ENCODE measurements at places on chromosomes 11 and 22.

DNA sequence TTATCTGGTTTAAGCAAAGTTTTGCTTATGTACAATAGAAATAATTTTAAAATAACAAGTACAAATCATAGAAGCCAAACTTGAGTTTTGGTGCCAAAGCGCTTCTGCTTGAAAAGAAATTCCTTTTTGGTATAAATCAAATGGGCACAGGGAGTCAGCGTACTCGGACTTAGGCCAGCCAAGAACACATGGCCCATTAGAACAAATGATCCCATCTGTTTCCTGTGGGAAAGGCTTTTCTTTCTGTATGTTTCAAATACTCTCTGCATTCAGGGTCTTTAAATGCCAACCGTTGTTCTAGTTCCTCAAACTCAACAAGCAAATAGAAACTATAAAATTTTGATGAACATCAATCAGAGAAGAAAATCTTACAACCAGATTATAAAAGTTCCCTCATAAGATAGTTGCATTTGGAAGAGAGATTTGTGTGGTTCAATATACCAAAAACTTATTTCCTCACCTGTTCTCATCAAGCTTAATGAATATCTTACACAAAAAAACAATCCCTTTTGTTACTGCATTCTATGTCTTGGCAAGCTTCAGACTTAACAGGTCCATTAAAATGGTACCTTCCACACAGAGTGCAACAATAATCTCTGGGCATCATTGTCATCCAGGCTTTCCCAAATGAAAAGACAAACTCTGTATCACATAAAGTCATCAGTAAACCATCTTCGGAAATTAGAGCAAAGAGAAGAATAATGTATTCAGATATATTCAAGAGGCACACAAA, 739.8 kb upstream of the API5 start:
- H3K36me3 ChIP-seq = no peaks in the 10 kb centered on the region
- DNase-seq = no peak
- no peaks in the 10 kb centered on the region for H3K4me1 ChIP-seq
- H3K27ac ChIP-seq = no peak overlapping the region
- H3K4me3 ChIP-seq = no peak overlapping the region
- H3K27me3 ChIP-seq = no peaks in the 10 kb centered on the region

- H3K4me3 ChIP-seq = no peak overlapping the region
- H3K4me1 ChIP-seq = no peaks in the 10 kb centered on the region
- no peaks in the 10 kb centered on the region for H3K36me3 ChIP-seq
- peaks cover 16% of the 10 kb centered on the region for H3K27me3 ChIP-seq
- H3K27ac ChIP-seq = no peak overlapping the region
Observed at GRCh38 chr11:11584530-11584810, 37.3 kb downstream of the GALNT18 start.

GRCh38 chr11:70302419-70302752, 31.9 kb downstream of the PPFIA1 start:
- H3K27me3 ChIP-seq = no peaks in the 10 kb centered on the region
- H3K4me3 ChIP-seq = no peak overlapping the region
- DNase-seq = no peak
- peaks cover 48% of the 10 kb centered on the region for H3K36me3 ChIP-seq
- H3K4me1 ChIP-seq = peaks cover 15% of the 10 kb centered on the region

GRCh38 chr22:21837248-21837979, 30.0 kb downstream of the MAPK1 start:
- H3K36me3 ChIP-seq = peaks cover 18% of the 10 kb centered on the region
- H3K4me3 ChIP-seq = no peak overlapping the region
- peaks cover 41% of the 10 kb centered on the region for H3K4me1 ChIP-seq

DNA sequence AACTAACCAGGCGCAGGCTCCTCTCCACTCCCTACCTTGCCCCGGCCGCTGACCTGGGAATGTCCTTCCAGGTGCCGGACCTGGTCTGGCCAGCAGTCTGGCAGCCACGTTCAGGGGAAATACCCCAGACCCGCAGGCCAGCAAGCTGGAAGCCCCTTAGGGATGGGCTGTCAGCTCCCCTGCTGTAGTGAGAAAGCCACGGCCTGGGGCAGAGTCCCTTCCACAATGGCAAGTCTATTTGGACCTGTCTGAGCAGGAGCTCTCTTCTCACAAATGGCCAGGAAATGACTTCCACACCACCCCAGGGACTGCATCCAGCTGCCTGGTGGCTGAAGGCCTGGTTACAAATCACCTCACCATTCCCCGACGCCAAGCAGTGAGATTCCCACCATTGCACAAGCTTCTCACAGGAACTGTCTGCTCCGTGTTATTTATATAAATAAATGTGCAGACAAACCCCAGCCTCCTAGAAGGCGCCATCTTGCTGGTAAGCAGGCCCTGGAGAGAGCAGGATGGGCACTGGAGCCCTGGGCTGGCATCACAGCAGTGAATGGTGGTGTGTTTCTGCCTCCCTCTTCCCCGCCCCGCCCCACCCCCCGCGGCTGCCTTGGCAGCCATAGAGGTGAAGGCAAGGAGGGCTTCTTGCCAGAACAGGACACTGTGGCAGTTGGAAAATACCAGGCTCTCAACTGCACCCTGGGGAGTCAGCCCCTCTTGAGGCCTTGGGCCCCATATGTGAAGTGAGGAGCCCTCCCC, 23.7 kb downstream of the RSPH14 start:
- peaks cover 23% of the 10 kb centered on the region for H3K4me1 ChIP-seq
- peaks cover 3% of the 10 kb centered on the region for H3K36me3 ChIP-seq
- DNase-seq = no peak
- no peak overlapping the region for H3K4me3 ChIP-seq
- H3K27ac ChIP-seq = no peak overlapping the region

DNA sequence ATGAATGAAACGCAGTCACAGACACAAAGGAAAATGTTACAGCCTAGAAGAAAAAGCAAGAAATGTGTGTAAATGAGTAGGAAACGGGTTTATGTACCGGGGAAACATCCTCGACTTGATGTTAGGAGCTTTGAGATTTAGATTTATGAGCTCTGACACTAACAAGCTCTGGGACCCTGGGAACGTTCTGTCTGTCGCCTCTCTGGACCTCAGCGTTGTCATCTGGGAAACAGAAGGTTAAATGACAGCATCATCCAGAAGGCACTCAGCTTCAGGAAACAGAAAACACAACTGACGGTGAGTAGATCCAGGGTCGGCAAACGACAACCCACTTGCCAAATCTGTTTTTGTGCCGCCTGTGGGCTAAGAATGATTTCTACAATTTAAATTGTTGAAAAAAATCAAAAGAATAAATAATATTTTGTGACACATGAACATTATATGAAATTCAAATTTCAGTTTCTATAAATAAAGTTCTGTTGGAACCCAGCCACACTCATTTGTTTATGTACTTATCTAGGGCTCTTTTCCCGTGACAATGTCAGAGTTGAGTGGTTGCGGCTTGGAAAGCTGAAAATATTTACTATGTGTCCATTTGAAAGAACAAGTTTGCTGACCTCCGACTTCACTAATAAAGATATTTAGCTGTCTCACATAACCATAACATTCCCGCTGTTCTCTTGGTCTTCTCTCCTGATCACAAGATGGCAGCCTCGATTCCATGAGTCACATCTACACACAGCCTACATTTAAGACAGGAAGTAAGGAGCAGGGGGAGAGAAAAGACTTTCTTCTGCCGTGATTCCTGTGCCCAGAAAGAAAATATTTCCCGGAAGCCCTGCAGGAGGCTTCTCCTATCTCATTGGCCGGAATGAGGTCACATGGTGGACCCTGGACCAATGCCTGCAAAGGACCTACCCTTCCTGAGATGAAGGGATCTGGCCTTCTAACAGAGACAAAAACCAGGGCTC, 47.1 kb upstream of the SYT13 start:
- peaks cover 2% of the 10 kb centered on the region for H3K4me1 ChIP-seq
- H3K27me3 ChIP-seq = peaks cover 41% of the 10 kb centered on the region
- no peaks in the 10 kb centered on the region for H3K36me3 ChIP-seq
- DNase-seq = no peak
- H3K27ac ChIP-seq = no peak overlapping the region

DNA sequence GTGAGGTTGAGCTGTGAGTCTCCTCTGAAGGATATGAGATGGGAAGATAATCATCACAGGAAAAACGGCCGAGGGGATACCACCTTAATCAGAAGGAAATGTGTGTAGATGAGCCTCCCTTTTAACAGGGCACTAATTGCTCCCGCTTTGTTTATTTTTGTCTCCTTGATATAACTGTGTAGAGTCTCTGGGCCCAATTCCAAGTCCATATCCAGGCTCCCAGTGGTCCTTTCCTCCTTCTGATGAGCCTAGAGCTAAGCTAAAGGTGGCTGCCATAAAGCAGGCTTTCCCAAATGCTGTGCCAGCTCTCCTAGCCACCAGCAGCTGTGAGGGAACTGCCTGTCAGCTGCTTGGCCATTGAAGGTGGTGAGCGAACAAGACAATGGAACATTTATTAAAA, 17.1 kb upstream of the CCDC90B start:
- H3K36me3 ChIP-seq = no peaks in the 10 kb centered on the region
- no peak overlapping the region for H3K4me3 ChIP-seq
- no peak overlapping the region for H3K27ac ChIP-seq
- DNase-seq = no peak

GRCh38 chr11:131896978-131897615, 526.7 kb downstream of the NTM start:
- H3K27me3 ChIP-seq = no peaks in the 10 kb centered on the region
- H3K4me3 ChIP-seq = no peak overlapping the region
- H3K27ac ChIP-seq = no peak overlapping the region
- no peaks in the 10 kb centered on the region for H3K4me1 ChIP-seq

GRCh38 chr11:77267962-77268361, 33.5 kb downstream of the GDPD4 start:
- H3K36me3 ChIP-seq = no peaks in the 10 kb centered on the region
- no peak for DNase-seq
- no peak overlapping the region for H3K27ac ChIP-seq
- H3K4me1 ChIP-seq = no peaks in the 10 kb centered on the region
- H3K4me3 ChIP-seq = no peak overlapping the region
- H3K27me3 ChIP-seq = peaks cover 15% of the 10 kb centered on the region

GRCh38 chr11:103714246-103714645, 322.2 kb upstream of the DDI1 start:
- H3K4me3 ChIP-seq = no peak overlapping the region
- H3K36me3 ChIP-seq = peaks cover under 1% of the 10 kb centered on the region
- no peak for DNase-seq
- H3K27me3 ChIP-seq = peaks cover 5% of the 10 kb centered on the region
- H3K27ac ChIP-seq = no peak overlapping the region
- peaks cover 3% of the 10 kb centered on the region for H3K4me1 ChIP-seq

- peaks cover 13% of the 10 kb centered on the region for H3K4me1 ChIP-seq
- DNase-seq = no peak
- H3K36me3 ChIP-seq = no peaks in the 10 kb centered on the region
- H3K4me3 ChIP-seq = no peak overlapping the region
- no peaks in the 10 kb centered on the region for H3K27me3 ChIP-seq
Observed at GRCh38 chr11:36635066-36635862, 37.2 kb upstream of the RAG2 start.
